Stimulated activated CD8-positive, alpha-beta memory T cell treated with anti-CD3 and anti-CD28 coated beads, Interleukin-15, amount 100 ng/mL, for 4 hours (primary cell): ENCODE measurements at places on chromosomes 11 and 22.

DNA sequence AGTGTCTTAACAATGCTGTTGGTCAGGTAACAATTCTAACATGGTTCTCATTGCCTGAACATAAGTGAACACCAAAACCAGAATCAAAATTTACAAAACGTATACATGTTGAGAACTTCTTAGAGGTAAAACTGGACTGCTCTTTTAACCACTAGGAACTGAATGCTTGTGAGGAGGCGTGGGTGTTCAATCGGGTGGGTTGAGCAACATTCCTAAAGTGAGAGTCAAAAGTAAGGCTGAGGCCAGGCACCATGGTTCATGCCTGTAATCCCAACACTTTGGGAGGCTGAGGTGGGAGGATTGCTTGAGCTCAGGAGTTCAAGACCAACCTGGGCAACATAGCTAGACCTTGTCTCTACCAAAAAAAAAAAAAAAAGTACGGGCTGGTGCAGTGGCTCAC lies 11.5 kb downstream of the PPME1 start:
- DNase-seq = no peak

DNA sequence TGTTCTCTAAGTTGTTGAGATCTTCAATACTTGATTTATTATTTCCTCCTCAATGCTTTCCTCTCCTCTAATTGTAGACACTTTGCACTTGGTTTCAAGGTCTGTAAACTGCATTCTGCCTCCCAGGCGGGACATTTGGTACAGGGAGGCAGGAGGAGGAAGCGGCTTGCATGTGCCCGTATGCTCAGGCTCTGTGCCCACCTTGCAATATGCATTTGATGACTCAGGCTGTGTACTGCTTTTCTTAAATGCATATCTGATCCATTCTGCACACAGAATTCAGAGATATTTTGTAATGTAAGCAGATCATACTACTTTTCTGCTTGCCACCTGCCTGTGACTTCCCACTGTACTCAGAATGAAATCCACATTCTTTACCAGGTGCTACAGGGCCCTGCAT lies 55.0 kb downstream of the FZD4 start:
- DNase-seq = no peak

DNA sequence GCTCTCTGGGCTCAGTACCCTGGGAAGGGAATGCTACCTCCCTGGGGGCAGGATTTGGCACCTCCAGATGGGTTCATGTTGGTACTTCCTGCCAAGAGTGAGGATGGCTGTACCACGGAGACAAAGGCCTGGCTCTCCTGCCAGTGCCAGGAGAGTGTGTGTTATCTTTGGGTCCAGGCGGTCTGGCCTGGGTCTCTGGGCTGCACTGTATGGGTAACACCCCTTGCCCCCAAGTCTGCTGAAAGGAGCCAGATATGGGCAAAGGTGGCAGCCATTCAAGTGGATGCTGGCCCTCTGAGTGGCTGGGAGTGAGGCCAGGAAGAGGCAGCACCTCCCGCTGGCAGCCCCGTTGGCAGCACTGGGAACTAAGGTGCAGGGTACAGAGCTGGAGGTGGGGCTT lies 91.5 kb downstream of the NECTIN1 start:
- no peak for DNase-seq

GRCh38 chr11:45243967-45244366 lies 42.2 kb downstream of the SYT13 start:
- DNase-seq = no peak

DNA sequence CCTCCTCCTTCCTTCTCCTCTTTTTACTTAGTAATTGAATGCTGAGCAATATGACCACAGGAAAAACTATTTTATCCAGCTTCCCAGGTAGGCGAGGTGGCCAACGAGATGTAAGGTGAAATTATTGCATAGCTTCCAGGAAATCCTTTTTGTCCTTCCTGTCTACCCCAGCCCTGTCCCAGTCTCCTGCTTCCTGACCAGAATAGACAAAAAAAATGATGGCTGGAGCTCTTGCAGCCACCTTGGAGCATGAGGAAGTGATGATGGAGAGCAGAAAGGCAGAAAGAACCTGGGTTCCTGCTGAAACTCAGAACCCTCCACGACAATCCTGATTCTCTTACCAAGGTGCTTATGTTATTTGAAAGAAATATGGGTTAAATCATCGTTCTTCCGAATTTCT lies 33.9 kb downstream of the DUSP8 start:
- no peak for DNase-seq

- DNase-seq = no peak
Observed at GRCh38 chr22:50138988-50139387, 31.5 kb upstream of the PANX2 start.

- no peak for DNase-seq
Observed at GRCh38 chr11:65932558-65932919, 12.7 kb upstream of the TSGA10IP start.

GRCh38 chr22:28716686-28717085 lies 24.9 kb downstream of the CHEK2 start:
- DNase-seq = no peak

DNA sequence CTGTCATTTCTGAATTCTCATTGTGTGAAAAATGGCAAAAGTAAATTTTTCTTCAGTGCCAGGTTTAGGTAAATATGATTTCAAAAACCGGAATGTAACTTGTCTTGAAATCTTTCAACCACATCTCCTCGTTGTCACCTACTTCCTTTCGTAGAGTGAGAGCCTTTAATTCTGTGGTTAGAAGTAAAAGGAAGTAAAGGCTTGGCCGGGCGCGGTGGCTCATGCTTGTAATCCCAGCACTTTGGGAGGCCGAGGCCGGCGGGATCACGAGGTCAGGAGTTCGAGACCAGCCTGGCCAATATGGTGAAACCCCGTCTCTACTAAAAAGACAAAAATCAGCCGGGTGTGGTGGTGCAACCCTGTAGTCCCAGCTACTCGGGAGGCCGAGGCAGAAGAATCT lies 29.8 kb downstream of the SGSM3 start:
- no peak for DNase-seq

- no peak for DNase-seq
Observed at GRCh38 chr11:83459798-83460197, 173.6 kb upstream of the CCDC90B start.

DNA sequence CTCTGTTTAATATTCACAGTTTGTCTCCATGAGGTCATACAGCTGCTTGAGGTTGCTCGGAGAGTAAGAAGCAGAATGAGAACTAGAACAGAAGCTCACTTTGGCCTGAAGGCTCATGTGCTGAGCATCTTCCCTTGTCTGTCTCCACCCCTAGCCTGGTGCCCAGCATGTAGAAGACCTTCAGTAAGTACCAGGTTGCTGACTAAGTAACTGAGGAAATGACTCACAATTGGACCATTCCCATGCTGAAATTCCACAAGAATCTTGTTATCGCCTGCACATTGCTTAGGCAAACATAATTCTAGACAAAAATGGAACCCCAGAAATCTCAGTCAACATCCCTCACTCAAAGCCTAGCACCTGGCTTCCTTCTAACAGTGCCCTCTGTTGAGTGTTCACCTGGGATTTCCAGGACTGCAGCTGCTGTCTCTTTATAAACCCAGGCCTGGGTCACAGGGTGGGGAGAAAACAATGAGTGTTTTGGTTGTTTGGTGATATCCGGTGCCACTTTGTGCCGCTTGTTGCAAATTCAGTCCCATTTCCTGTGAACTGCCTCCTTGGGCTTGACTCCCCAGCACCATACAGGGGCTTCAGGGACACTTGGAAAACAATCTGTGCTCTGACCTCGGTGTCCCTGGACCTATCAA lies 406.8 kb downstream of the ETS1 start:
- no peak for DNase-seq
